ENCODE measurements at places on chromosomes 13 and 19.

DNA sequence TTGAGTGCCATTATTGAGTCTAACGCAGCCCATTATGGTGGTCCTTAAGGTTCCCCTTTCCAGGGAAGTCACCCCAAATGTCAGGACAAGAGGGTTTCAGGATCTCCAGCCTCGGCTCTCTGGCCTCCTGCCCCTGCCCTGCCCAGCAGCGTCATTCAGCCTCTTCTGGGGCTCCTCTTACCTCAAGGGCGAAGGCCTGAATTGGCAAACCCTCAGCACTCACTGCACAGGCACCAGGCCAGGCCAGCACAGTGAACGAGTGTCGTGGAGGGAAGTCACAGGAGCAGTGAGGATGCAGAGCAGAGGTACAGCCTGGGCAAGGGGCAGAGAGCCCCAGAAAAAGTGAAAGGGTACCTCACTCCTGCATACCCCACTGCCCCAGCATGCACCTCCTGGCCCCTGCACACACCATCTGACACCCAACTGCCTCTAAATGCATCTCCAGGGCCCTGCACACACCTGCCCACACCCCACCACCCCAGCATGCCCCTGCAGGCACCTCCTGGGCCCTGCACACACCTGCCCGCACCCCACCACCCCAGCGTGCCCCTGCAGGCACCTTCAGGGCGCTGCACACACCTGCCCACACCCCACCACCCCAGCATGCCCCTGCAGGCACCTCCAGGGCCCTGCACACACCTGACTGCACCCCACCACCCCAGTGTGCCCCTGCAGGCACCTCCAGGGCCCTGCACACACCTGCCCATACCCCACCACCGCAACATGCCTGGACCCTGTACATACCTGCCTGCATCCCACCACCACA is 19.8 kb downstream of the SLC25A42 start:
- DNase-seq, result no peak

- DNase-seq, result no peak
Observed at GRCh38 chr13:81686877-81687276, 1346.0 kb upstream of the SPRY2 start.

- DNase-seq, result no peak
Observed at GRCh38 chr19:1136201-1136600, 32.4 kb downstream of the GPX4 start.

DNA sequence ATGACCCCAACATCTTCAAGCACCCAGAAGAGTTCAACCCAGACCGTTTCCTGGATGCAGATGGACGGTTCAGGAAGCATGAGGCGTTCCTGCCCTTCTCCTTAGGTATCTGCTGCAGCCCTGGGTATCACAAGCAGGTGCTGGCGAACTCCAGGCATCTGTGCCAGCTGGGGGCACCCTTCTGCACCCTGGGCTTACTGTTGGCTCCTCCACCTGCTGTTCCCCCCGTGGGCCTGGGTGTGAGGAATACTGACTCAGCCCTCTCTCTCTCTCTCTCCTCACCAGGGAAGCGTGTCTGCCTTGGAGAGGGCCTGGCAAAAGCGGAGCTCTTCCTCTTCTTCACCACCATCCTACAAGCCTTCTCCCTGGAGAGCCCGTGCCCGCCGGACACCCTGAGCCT is 13.0 kb downstream of the CYP2S1 start:
- no peak for DNase-seq

DNA sequence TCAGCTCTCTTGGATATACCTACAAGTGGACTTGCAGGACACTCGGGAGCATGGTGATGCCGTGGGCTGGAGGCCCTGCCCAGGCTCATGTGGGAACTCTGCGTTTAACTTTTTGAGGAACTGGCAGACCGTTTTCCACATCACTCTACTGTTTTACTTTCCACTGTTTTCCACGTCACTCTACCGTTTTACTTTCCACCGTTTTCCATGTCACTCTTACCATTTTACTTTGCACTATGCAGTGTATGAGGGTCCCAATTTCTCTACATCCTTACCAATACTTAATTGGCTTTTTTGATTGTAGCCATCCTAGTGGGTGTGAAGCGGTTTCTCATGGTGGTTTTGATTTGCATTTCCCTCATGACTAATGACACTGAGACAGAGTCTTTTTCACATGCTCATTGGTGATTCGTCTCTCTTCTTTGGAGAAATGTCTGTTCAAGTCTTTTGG is 40.5 kb downstream of the GATAD2A start:
- DNase-seq, result no peak

DNA sequence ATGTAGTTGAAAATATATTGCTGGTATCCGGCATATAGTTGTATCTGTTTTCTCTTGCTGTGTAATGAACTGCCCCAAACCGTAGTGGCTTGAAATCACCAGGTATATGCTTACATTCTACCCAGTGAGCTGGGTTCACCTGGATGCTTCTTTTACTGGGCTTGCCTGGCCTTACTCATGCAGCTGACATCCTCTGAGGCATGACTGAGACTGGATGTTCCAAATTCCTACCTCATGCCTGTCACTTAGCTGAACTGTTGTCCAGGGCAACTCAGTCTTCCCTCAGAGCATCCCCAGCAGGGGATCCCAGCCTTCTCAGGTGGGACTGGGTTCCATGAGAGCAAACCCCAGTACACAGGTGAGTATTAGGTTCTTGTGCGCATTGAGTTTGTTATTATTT is 66.8 kb downstream of the IFT88 start:
- no peak for DNase-seq

- no peak for DNase-seq
Observed at GRCh38 chr19:38492181-38492813, 58.8 kb downstream of the RYR1 start.

DNA sequence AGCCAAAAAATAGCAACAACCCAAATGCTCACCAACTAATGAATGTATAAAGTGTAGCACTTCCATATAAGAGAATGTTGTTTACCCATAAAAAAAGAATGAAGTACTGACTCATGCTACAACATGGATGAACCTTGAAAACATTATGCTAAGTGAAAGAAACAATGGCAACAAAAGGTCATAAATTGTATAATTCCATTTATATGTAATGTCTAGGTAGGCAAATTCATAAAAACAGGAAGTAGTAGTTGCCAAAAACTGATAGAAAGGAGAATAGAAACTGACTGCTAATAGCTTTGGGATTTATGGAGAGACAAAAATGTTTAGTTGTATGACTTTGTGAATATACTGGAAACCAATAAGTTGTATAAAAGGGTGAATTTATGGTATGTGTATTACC is 21.6 kb downstream of the MYCBP2 start:
- no peak for DNase-seq

DNA sequence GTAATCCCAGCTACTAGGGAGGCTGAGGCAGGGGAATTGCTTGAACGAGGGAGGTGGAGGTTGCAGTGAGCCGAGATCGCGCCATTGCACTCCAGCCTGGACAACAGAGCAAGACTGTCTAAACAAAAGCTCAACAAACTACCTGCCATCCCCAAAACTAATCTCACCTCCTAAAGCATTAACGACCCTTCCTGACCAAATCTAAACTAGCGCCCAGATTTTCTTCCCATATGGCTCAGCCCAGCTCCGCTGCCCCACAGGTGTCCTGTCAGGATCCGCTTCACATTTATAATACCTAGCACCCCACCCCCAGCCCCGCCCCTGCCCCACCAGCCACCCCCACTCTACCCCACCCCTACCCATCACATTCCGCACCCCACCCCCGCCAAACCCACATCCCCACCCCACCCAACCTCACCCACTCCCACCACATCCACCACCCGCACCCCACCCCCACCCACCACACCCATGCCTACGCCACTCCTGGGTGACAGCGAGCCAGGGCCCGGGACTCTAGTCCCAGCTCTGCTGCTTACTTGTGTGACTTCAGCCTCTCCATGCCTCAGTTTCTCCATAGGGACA is 599 bp downstream of the C19orf12 start:
- DNase-seq, result no peak

GRCh38 chr13:40477623-40478608 is 188.5 kb downstream of the FOXO1 start:
- DNase-seq, result no peak

DNA sequence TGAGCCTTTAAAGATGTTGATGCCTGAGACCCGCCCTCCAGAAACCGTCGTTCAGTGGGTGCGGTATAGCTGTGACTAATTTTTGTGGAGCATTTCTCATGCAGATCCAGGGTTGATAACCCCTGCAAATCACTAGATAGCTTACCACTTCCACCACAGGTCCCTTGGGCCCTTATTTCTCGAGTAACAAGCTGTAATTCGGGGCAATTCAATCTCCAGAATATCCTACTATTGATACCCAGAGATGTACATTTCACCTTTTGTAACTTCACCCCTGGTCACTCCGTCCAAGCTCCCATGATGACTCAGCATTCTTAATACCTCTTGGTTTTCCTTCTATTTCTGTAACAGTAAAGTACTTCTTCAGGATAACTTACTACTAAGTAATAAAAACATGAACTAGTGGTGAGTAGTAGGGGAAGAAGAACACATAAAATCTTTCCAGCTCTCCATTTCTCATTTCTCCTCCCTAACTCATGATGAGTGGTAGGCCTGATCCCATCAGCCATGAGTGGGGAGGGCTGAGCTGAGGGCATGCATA is 71.9 kb upstream of the UBL3 start:
- DNase-seq, result no peak

- DNase-seq, result no peak
Observed at GRCh38 chr13:110949628-110950027, 34.8 kb upstream of the ANKRD10 start.

- DNase-seq, result no peak
Observed at GRCh38 chr19:27972291-27973040, 1240.5 kb downstream of the UQCRFS1 start.

GRCh38 chr19:14030997-14031718 is 404 bp upstream of the IL27RA start:
- DNase-seq, result no peak

GRCh38 chr19:19758164-19758563 is 25.3 kb upstream of the ZNF14 start:
- DNase-seq, result no peak

DNA sequence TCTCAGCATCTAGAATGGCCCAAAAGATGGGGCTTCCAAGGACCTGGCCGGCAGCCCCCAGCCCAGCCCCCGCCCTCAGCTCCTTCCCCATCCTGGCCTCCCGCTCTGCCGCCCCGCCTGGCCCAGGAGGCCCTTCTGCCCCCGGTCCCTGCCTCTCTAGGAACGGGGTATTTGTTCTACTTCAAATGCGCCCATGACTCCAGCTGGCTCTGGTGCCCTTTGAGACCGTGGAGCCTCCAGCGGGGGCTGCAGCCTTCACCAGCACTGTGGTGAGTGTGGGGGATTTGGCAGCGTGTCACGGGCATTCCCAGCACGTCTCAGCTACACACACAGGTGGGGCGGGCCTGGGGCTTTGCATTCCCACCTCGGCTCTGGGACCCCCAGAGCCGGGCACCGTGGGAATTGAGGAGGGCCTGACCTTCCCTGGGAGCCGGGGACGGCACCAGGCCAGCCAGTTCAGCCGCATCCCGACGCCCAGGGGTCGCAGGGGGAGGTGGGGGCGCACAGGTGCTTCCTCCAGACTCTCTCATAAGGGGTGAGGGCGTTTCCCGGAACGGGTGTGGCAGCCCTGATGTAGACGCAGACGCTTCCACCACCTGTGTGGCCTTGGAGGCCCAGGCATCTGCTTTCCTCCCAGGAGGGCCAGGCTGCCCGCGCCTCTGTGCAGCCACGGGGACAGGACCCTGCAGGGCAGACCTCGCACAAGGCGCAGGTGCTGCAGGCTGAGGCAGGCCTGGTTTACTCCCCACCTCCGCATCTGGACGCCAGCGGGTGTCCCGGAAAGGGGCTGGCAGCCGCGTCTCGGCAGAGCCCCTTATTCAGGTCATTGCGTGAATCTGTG is 947 bp downstream of the ATP4B start:
- DNase-seq, result no peak

GRCh38 chr19:5018224-5019015 is 49.5 kb downstream of the KDM4B start:
- DNase-seq, result no peak

DNA sequence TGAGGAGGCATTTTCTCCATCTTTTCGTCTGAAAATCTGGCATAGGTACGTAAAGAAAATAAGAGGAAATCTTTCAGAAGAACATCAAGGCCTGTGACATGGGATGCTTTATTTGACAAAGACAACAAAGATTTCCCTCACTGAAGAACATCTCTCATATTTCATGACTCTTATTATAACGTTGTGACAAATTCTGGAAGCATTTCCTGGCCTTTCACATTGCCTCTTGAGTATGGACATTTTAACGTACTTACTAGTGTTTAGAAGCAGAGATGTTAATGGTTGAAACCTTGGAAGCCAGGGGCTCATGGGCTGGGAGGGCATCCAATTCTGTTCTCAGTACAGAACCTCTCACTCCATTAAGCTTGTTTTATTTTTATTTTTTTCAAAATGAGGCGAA is 210.8 kb downstream of the DCT start:
- no peak for DNase-seq

GRCh38 chr19:9792206-9793070 is 23.9 kb upstream of the ZNF846 start:
- peak; percentile 61 for DNase-seq

DNA sequence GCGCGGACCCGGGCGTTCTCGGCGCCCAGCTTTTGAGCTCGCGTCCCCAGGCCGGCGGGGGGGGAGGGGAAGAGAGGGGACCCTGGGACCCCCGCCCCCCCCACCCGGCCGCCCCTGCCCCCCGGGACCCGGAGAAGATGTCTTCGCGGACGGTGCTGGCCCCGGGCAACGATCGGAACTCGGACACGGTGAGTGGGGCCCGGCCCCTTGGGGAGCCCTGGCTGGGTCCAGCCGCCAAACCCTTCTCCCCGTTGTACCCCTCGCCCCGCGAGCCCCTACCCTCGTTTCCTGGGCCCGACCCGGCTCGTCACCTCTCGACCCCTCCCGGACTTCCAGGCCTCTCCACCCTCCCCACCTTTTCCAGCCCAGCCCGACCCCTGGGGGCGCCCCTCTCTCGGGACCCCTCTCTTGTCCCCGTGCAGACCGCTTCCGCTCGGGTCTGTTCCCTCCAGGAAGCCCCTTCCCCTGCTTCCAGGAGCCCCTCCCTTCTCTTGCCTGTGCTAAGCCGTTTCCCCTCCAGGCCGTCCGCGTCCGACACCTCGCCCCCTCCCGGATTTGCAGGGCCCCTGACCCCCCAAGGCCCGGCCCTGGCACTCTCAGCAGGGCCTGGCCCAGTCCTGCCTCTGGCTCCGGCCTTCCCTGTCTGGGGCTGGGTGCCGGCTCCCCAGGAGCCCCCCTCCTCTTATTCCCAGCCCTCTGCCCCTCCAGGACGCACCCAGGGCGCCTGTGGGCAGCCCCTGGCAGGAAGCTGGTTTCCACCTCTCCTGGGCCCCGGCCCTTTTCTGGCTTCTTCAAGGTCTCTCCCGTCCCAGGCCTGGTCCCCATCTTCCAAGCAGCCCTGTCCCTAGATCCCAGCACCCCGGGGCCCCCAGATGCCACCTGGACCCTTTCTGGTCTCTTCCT is 632 bp downstream of the MARK4 start:
- DNase-seq, result no peak

GRCh38 chr19:10238172-10238783 is 7.1 kb upstream of the S1PR2 start:
- no peak for DNase-seq

DNA sequence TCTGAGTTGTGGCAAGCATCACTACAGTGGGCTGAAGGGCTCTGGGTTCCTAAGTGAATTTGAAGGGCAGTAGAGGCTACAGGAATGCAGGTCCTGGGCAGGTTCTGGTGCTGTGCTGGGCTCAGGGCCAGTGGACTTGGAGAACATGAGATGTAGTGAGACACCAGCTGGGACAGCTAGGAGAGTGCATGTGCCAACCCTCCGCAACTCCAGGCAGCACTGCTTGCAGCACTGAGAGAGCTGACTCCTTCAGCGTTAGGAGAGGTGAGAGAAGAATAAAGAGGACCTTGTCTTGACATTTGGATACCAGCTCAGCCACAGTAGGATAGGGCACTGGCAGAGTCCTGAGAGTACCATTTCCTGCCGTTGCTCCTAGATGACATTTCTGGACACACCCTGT is 739.9 kb upstream of the PRR20A start:
- DNase-seq, result no peak

All from AG09309 (cell line).